CD8-positive, alpha-beta memory T cell (primary cell): ENCODE measurements at places on chromosomes 11 and 22.

DNA sequence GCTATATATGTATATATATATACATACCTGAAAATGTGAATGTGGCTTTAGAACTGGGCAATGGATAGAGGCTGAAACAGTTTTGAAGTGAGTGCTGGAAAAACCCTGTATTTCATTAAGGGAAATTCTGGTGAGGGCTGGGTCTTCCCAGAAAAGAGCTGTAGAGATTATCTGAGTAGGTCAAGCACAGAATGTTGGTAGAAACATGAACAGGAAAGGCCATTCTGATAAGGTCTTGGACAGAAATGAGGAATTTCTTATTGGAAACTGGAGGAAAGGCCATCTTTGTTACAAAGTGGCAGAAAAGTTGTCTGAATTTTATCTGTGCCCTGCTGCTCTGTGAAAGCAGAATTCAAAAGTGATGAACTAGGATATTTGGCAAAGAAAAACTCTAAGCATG, 25.4 kb downstream of the RTL6 start:
- DNase-seq: no peak

DNA sequence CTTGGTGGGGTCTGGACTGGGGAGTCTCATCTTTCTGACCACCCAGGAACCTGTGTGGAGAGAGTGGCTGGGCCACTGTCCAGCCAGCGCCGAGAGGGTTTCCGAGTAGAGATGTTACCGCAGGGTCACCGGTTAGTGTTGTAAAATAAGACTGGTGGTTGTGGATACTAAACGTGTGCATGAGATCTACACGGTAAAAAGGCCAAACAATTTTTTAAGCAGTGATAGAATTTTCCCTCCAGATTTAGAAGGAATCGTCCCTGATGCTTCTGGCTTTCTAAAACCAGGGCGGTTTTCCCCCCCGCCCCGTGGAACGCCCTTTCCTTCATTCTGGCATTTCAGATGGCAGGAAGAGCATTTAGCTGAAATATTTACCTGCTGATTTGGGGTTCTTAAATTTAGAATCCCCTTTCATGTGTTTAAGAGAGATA, 72.6 kb upstream of the PPARA start:
- DNase-seq: no peak

DNA sequence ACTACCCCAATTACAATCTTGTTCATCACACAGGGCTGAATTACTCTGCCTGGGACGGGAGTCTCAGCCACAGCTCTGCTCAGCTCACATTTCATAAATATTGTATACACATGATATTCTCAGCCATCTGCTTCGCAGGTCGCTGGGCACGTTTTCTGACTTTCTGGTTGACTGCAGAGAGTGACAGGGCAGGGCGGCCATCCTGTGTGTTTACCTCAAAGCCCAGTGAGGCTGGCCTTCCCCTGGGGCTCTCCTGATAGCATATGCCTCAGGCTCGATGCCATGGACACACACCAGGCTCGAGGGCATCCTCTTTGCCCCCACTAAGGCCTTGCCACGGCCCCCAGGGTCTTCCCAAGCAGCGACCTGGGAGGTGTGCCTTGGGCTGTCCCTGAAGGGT, 345.0 kb downstream of the CADM1 start:
- no peak for DNase-seq

DNA sequence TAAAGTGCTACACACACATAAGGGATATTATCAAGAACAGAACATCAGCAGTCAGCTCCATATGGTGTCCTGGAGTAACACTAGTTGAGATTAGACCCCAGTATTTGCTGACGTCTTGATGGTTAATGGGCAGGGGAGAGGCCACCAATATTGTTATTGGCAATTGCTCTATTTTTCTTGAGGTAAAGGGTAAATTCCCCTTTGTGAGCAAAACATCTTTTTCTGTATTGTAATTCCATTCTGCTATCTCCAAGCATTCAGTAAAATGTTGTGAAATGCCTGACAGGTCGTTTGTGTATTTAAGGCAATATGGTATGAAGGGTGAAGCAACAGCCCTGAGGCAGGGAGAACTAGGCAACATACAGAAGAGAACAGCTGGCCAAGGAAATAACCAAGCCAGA, 21.9 kb downstream of the PC start:
- DNase-seq: no peak

- DNase-seq: no peak
Measured at GRCh38 chr11:39971938-39972337, 1487.5 kb downstream of the LRRC4C start.

GRCh38 chr11:6456361-6457073, 15.7 kb upstream of the HPX start:
- DNase-seq: no peak

- no peak for DNase-seq
Measured at GRCh38 chr11:83611600-83611999, 325.4 kb upstream of the CCDC90B start.

DNA sequence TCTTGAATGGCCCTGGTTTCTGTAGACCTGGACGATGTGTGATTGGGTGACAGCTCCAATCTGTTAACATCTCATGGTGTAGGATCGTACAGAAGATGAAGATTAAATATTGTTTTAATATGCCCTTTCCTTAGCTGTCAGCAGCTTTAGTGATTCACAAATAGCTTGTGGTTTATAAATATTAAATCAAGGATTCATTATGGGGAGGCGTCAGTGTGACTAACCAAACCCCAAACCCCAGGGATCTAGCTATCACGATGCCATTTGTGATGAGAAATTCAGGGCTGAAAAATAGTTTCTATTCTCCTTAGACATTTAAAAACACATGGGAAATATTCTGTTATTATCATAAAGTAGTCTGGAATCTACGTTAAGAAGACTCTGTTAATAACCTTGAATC, 73.4 kb downstream of the NCAM1 start:
- DNase-seq: no peak

- DNase-seq: no peak
Measured at GRCh38 chr11:93922830-93923229, 72.4 kb upstream of the VSTM5 start.

DNA sequence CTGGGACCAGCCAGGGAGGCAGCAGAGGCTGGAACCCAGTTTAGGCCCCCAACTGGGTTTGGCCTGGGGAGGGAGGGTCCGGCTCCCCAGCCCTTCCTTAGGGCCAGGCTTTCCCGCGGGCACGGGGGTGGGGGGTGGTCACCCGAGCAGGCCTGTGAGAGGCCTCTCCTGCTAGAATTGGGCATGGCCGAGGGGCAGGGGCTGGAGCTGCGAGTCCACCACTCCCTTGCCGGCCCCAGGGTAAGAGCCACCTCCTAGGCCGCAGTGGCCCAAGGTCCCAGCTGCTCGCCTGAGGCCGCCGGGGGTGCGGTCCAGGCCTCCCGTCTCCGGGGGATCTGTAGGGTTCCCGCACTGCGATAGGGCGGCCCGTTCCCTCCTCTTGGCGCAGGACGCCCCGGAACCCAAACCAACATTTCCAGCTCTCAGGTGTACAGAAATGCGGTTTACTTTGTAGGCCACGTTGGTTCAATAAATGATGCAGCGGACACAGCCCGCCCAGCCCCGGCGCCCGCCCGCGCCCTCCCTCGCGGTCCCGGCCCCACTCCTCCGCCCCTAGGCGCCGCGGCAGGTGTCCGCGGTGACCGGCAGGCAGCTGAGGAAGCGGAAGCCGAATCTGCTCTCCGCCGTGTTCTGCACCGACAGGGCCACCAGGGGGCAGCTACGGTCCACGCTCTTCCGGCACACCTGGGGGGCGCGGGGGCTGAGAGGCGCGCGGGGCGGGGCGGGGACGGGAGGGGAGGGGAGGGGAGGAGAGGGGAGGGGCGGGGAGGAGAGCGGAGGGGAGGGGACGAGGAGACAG, 5.9 kb downstream of the LMNTD2 start:
- peak; percentile 69 for DNase-seq

DNA sequence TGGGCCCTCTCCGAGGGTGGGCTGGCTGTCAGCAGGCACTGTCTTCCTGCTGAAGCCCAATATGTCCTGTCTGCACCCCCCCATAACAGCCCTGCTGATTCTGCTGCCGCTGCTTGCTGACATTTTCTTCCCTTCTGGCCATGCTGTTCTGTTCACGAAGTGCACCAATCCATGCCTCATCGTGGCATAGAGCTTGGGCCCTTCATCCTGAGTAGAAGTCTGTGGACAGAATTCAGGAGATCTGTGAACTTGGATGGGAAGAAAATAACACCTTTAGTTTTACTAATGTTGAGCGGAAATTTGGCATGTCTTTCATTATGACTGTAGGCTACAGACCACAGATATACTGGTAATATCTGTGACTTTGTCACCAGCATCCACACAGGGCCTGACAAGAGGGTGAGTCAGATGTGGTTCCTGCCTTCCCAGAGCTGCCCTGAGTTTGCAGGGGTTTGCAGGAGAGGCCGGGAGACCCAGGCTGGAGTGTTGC, 14.1 kb upstream of the KIAA0930 start:
- no peak for DNase-seq

GRCh38 chr11:34161812-34162492, 56.5 kb downstream of the NAT10 start:
- DNase-seq: peak; percentile 28

DNA sequence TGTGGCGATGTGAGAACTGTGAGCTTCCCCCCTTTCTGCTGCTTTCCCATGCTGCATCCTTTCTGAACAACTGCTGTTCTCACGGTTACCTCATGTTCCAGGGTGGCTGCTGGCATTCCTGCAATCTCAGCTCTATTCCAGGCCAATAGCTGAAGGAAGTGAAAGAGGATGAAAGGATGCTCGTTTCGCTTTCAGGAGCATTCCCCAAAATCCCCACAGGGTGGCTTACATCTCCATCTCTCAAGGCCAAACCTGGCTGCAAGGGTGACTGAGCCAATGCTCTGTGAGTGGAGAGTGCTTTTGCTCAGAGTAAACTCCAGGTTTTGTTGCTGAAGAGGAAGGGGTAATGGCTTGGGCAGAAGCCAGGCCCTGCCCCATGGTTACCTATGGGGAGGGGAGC, 848.2 kb downstream of the BRD1 start:
- no peak for DNase-seq

- DNase-seq: no peak
Measured at GRCh38 chr11:9887472-9887871, 223.6 kb downstream of the SWAP70 start.

DNA sequence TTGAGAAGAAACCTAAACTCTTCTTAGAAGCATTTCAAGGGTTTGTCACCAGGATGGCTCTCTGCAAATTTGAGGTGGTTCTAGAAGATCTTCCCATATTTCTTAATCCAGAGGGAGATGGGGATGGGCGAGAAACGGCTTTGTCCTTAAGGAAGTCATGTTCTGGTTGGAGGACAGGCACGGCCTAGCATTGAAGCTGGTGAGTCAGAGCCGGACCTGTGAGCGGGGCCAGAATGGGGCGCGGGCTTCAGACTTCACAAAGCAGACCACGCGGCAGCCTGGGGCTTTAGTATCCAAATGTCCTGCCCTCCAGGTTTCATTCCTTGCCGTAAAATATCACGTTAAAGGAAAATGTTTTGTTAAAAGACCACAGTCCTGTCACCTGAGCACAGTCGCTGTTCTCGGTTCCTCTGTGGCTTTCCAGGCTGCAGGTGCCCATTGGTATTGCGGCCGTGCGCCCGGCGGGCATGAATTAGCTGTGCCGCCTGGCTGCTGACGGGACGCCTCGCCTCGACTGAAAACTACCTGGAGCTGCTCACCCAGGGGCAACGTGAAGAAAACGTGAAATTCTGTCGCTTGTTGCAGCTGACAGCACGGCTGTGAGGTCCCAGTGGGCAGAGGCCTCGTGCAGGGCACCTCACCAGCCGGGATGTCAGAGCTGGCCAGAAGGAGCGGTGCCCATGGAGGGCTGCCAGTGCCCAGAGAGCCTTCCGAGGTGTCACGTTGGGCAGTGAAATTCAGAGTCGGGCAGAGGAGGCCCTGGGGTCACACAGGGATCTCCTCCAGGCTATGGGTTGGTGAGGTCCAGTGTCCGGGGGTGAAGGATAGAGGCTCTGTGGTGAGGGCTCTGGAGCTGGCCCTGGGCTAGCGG, 59.0 kb downstream of the LRP5 start:
- no peak for DNase-seq

- peak; percentile 16 for DNase-seq
Measured at GRCh38 chr11:74232311-74232950, 61.3 kb downstream of the PPME1 start.

- DNase-seq: no peak
Measured at GRCh38 chr22:17767233-17768065, 6.8 kb downstream of the BID start.

- DNase-seq: no peak
Measured at GRCh38 chr22:33544707-33545106, 375.6 kb downstream of the LARGE1 start.

DNA sequence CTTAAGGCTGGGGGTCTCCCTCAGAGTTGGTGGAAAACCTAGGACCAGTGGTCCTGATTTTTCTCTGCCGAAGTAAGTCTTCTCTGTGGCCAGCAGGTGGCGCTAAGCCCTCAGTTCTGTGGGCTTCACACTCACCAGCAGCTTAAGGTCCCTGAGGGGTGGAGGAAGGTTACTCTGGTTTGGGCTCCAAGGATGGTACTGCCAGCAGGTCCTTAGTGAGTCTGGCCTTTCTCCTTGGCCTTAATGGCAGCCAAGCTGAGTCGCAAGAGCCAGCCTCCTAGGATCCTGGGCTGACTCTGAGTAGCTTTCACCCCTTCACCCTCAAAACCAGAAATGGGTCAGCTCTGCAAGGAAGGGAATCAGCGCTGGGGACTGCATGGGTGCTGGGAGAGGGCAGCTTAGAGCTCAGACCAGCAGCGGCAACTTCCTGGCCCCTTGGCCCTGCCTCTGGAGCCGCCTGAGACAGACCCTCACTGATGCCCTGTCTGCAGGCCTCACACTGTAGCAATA, 4.4 kb downstream of the KCNJ11 start:
- peak; percentile 69 for DNase-seq

DNA sequence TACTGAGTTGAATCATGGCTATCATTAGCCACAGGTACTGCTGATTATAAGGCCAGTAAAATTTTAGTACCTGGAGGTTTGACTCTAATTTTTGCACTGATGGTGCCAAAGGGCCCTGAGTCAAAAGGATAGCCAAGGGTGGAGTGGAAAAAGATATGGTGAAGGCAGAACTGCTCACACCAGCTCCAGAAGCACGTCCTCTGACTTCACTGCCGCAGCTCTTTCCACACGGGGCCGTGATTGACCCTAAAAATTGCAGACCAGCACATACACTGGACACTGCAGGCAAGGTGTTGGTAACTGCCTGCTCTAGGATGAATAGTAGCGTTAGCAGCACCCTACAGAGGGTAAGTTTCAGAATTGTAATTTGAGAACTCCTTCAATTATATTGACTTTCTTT, 25.4 kb upstream of the GRIK4 start:
- DNase-seq: no peak
